ENCODE measurements at places on chromosomes 4 and X. TPM values are rescaled to one million over a fixed set of nuclear protein-coding genes. Genes with fewer than 3 reads are reported as not detected.

Gene XPNPEP2
- 53.7 TPM for polyA plus RNA-seq

Gene XAGE1A
- polyA plus RNA-seq: not detected

Gene RRH
- 0.52 TPM for polyA plus RNA-seq

Gene HOPX
- polyA plus RNA-seq: 17.5 TPM

Gene MAGEA9B
- polyA plus RNA-seq: not detected

Gene GAGE13
- polyA plus RNA-seq: not detected

Gene GLUD2
- 5.6 TPM for polyA plus RNA-seq

Gene CCKAR
- polyA plus RNA-seq: not detected

Gene CSAG1
- not detected for polyA plus RNA-seq

Gene SMR3B
- not detected for polyA plus RNA-seq

Gene IL21
- polyA plus RNA-seq: not detected

Gene ATP1B4
- not detected for polyA plus RNA-seq

Gene NPY1R
- polyA plus RNA-seq: 25.1 TPM

Gene ADAM29
- not detected for polyA plus RNA-seq

Gene CSN2
- not detected for polyA plus RNA-seq

Gene BDH2
- 261 TPM for polyA plus RNA-seq

Gene PABPC1L2A
- polyA plus RNA-seq: not detected

Gene MAGEC2
- not detected for polyA plus RNA-seq

Gene CXCL10
- polyA plus RNA-seq: 5.2 TPM

Gene TMPRSS11A
- not detected for polyA plus RNA-seq

Gene SPANXN4
- not detected for polyA plus RNA-seq

Gene FRG1
- 67.1 TPM for polyA plus RNA-seq

Gene GABRB1
- 0.76 TPM for polyA plus RNA-seq

Gene TACR3
- polyA plus RNA-seq: 2.1 TPM

Gene RGS12
- polyA plus RNA-seq: 34.5 TPM

Gene NAP1L2
- polyA plus RNA-seq: 2.8 TPM

Gene SLC10A7
- 19.1 TPM for polyA plus RNA-seq

Gene HTN3
- polyA plus RNA-seq: not detected

Gene DIPK2B
- polyA plus RNA-seq: 7.9 TPM

Gene DAPP1
- polyA plus RNA-seq: 1.8 TPM

Gene MAGEE2
- polyA plus RNA-seq: 0.47 TPM

Gene CDKL2
- polyA plus RNA-seq: 11.3 TPM

Gene FGFBP1
- not detected for polyA plus RNA-seq

Gene C4orf36
- polyA plus RNA-seq: 2.6 TPM

Gene PPEF1
- 0.58 TPM for polyA plus RNA-seq

Gene CXCL6
- not detected for polyA plus RNA-seq

Gene ZNF732
- 2.0 TPM for polyA plus RNA-seq

Gene P2RY4
- polyA plus RNA-seq: not detected

Gene CLNK
- polyA plus RNA-seq: 1.1 TPM

Gene KIAA1210
- 2.2 TPM for polyA plus RNA-seq

Gene CYBB
- polyA plus RNA-seq: 11.6 TPM

Gene TRAPPC11
- polyA plus RNA-seq: 38.1 TPM

Gene RBMX2
- 33.4 TPM for polyA plus RNA-seq

Gene CXCL11
- 0.44 TPM for polyA plus RNA-seq

Gene WAS
- 2.9 TPM for polyA plus RNA-seq

Gene TMPRSS11E
- polyA plus RNA-seq: not detected

Gene PRMT9
- polyA plus RNA-seq: 27.4 TPM

Gene WFS1
- 25.9 TPM for polyA plus RNA-seq

Gene CHRDL1
- polyA plus RNA-seq: 11.0 TPM

Gene COMMD8
- 43.2 TPM for polyA plus RNA-seq

Gene TMSB15C
- 7.9 TPM for polyA plus RNA-seq

Gene FHL1
- 62.9 TPM for polyA plus RNA-seq
